ENCODE measurements at places on chromosomes 1 and 21.

DNA sequence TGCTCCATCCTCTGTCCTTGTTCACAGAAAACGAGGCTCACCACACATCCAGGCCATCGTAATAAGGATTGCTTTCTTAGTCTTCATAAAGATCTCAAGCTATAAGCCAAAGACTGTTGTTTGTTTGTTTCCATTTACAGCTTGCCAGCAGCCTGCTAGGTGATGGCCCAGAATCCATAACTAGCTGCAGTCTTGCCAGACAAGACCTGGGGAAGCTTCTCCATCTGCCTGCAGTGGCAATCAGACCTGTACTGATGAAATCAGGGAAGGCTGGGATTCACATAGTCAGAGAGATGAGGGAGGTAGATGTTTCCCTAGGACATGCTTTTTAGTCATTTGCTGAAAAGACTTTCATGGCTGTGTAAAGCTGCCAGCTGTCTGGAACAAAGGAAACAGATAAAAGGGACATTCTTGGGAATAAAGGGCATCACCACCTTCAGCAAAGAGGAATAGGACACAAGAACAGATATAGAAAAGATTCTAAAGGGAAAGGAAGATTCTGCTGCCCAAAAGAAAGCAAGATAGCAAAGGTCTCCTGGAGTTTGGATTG is 51.0 kb downstream of the MT1HL1 start:
- DNase-seq, result peak; percentile 8

- no peak for DNase-seq
Measured at GRCh38 chr1:229309684-229310083, 33.2 kb downstream of the CCSAP start.

DNA sequence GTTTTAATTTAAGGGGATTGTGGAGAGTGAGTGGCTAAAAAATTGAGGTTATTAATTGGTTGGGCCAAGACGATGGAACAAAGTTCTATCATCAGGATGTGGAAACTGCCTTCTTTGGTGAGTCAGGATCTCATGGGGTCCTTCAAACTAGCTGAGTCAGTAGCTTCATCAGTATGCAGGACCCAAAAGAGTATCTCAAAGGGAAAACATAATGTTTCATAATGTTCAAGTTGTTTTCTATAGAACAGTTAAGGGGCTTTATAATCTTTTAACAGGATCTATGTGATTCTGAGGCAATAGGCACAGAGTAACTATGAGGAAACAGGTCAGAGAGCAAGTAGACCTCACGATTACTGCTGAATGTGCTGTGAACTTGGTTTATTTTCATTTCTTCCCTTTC is 3.2 kb upstream of the OLFML2B start:
- DNase-seq, result no peak

GRCh38 chr1:107963601-107964335 is 1.2 kb downstream of the VAV3 start:
- no peak for DNase-seq

All from neuronal stem cell (in vitro differentiated cells).